Kidney (tissue), 22 donors: ENCODE measurements at places on chromosomes 2 and 18. TPM values are rescaled to one million over a fixed set of nuclear protein-coding genes. Genes with fewer than 3 reads are reported as not detected.

The PLEKHH2 gene
- total RNA-seq, result 25.0 TPM

DNA sequence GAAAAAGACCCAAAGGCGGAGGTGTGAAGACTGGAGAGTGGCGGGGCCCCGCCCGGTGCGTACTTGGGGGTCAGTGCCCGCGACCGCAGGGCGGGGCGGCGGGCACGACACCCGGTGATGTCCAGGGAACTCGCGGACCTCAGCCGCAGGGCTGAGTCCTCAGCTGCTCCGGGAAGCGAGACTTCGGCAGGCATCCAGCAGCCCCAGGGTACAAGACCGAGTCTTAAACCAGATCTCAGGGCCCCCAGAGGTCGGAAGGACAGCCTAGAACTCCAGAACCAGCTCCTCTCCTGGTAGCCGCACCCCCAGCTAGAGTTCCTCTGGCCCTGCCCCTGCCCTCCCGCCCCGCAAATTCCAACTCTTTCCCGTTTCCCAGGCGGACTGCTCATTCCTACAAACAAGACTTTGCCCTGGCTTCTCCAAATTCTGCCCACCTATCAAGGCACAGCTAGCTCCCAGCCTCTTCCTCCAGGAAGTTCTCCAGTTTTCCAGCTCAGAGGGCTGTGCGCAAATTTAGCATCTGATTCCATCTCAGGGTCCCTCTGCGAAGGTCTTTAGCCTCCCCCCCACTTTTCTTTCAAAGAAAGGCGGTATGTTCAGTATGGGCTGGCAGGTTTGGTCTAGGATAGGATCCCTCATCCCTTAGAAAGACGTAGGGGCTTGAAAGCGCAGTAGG is 26.0 kb upstream of the NOTO start:
- no peaks in the 10 kb centered on the region for H3K36me3 ChIP-seq
- peaks cover 7% of the 10 kb centered on the region for H3K4me1 ChIP-seq
- H3K4me3 ChIP-seq, result no peak overlapping the region
- peaks cover 21% of the 10 kb centered on the region for H3K27me3 ChIP-seq
- H3K27ac ChIP-seq, result peak overlapping the region; percentile 85
- peak; percentile 35 for DNase-seq

DNA sequence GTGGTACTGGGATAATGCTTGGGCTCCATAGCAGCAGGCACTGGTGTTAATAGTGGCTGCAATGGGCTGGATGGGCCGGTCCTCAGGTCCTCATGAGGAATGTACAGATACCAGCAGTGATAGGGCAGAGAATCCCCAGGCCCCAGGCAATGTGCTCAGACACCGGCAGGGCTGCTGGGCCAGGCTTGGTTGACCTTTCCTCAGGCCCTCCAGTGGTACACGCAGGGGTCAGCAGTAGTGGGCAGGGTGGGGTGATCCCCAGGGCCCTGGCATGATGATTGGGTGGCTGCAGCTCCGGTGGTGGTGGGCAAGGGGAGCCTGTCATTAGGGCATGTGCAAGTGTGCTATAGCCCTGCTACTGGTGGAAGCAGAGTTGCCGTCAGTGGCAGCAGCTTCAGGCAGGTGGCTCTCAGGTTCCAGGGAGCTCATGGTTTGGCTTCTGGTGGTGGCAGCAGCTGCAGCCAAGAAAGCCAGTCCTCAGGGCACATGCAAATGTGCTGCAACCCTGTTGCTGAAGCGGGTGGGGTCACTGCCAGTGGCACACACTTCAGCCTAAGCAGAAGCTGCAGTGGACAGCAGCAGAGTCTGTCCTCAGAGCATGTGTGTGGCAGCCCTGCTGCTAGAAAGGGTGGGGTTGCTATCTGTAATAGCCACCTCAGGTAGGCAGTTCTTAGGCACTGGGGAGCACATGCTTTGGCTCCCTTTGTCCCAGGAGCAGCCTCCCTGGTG is 56.8 kb downstream of the CCNT2 start:
- H3K27ac ChIP-seq, result no peak overlapping the region
- DNase-seq, result no peak
- no peaks in the 10 kb centered on the region for H3K36me3 ChIP-seq
- H3K4me3 ChIP-seq, result no peak overlapping the region
- no peaks in the 10 kb centered on the region for H3K27me3 ChIP-seq

DNA sequence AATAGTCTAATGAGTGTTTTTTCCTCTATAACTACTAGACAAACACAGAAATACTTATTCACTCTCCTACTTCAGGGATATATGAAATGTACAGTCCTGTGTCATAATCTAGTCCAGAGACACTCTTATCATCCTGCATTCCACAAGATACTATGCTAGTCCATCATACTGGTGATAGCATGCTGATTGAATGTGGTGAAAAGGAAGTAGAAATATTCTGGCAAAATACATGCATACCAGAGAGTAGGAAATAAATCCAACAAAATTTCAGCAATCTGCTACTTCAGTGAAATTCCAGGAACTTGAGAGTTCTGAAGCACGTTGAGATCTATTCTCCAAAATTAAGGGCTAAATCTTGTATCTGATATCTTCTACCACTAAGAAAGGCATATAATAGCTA is 353.9 kb downstream of the PID1 start:
- H3K4me3 ChIP-seq, result no peak overlapping the region
- no peaks in the 10 kb centered on the region for H3K4me1 ChIP-seq
- H3K27me3 ChIP-seq, result no peaks in the 10 kb centered on the region
- no peaks in the 10 kb centered on the region for H3K36me3 ChIP-seq

- no peak overlapping the region for H3K27ac ChIP-seq
- no peak overlapping the region for H3K4me3 ChIP-seq
- H3K27me3 ChIP-seq, result no peaks in the 10 kb centered on the region
- H3K36me3 ChIP-seq, result no peaks in the 10 kb centered on the region
- no peak for DNase-seq
Observed at GRCh38 chr2:13109516-13109915, 392.8 kb downstream of the TRIB2 start.

DNA sequence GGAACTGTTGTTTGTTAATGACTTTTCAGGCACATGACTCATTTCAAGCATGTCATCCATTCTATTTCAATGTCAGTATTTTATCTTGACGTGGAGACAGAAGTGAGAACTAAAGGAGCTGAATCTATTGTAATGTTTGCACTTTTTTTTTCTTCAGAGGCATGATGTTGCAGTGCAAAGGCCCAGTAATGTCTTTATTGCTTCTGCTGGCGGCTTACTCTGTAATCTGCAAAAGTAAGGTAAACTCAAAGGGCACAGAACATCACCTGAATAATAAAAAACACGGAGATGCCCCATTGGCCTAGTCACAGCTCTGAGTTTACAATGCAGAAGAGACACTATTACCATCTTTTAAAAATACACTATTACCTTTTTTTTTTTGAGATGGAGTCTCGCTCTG is 2.4 kb upstream of the CNNM3 start:
- peaks cover 17% of the 10 kb centered on the region for H3K4me1 ChIP-seq
- H3K27me3 ChIP-seq, result no peaks in the 10 kb centered on the region
- no peak overlapping the region for H3K27ac ChIP-seq
- H3K36me3 ChIP-seq, result peaks cover 3% of the 10 kb centered on the region

- H3K4me1 ChIP-seq, result peaks cover 3% of the 10 kb centered on the region
- H3K4me3 ChIP-seq, result peak overlapping the region; percentile 64
- H3K36me3 ChIP-seq, result no peaks in the 10 kb centered on the region
- H3K27me3 ChIP-seq, result no peaks in the 10 kb centered on the region
- DNase-seq, result peak; percentile 53
- peak overlapping the region; percentile 93 for H3K27ac ChIP-seq
Observed at GRCh38 chr18:11992096-11992790, 10.9 kb downstream of the IMPA2 start.

DNA sequence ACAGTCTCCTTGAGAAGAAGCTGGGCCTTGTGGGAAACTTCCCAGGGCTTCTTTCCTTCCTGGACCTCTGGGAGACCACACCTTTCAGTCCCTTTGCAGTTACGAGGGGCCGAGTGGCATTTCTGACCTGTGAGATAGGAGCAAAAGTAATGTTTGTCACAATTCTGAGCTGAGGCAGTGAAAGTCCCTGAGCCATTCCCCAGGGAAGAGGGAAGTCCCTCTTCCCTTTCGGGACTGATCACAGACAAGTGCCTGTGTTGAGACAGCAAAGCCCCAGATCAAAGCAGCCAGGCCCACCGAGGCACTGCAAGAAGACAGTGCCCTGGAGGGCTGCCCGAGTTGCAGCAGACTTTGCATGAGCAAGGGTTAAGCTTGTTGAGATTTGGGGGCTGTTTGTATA is 41.9 kb downstream of the RHOB start:
- H3K27me3 ChIP-seq, result no peaks in the 10 kb centered on the region
- no peak overlapping the region for H3K4me3 ChIP-seq
- no peak overlapping the region for H3K27ac ChIP-seq
- no peak for DNase-seq
- no peaks in the 10 kb centered on the region for H3K36me3 ChIP-seq

GRCh38 chr2:46393865-46394264 is 85.5 kb upstream of the TMEM247 start:
- no peaks in the 10 kb centered on the region for H3K36me3 ChIP-seq
- no peak for DNase-seq
- no peaks in the 10 kb centered on the region for H3K4me1 ChIP-seq

The BMP10 gene
- total RNA-seq, result not detected

DNA sequence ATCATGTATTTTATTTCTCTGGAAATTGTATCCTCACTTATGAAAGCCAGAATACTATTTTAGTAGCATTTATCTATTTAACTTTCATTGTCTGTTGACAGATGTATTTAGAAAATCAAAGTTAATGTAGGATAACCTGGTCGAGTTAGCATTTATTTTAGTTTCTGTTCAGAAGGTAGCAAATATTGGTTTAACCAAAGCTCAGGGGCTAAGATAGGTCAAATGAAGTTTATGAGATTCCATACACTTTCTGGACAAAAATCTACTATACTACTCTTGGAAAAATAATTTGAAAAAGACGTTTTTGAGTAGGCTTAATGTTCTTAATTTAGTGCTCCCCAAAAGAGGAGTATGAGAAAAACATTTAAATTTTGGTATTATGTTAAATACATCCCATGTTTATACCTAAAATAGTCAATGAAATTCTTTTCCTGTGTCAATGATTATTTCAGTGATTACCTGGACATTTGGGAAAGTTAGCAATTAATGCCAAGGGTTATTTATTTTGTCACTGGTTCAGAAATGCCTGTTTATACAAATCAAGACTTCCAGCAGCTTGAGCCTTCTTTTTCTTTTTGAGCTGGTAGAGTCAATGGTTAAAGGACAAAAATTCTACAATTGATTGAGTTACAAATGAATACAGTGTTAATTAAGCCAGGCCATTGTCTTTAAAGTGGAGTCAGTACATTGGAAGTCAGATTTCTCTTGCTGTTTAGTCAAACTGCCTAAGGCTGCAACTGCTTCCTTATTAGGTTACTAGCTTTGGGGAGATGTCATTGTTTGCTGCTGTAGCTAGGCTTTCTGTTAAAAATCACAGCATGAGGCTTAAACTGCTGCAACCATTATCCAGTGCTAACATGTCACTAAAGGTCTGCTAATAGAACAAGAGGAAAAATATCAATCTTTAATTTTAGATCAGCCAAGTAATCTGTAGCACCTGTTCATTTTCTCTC is 182.3 kb downstream of the CAMKMT start:
- no peak overlapping the region for H3K4me3 ChIP-seq
- H3K27me3 ChIP-seq, result no peaks in the 10 kb centered on the region
- DNase-seq, result no peak
- H3K27ac ChIP-seq, result no peak overlapping the region
- no peaks in the 10 kb centered on the region for H3K4me1 ChIP-seq

DNA sequence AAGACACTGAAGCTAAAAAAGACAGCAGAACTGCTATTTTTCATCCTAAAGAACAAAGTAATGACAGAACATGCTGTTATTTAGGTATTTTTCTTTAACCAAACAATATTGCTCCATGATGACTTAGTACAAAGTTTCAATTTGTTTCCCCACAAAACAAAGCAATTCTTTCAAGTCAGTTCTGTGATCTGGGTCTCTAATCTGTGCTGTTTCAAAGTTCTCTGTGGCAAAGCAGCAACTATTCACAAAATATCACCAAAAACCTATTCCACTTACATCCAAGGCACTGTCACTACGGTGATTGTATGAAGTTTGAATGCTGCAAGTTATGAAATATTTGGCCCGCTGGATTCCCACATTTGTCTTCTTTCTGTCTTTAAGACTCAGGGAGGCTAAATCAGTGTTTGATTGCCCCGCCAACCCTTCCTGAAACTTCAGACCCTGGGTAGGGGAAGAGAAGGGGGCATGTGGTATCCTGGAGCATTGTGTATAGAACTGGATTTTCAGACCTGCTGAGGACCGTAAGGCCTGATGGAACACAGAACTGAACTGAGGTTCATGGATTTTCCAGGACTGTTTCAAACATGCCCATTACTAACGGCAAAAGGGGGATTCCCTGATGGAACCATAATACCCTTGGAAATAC is 13.1 kb upstream of the MFF start:
- H3K4me1 ChIP-seq, result no peaks in the 10 kb centered on the region
- no peaks in the 10 kb centered on the region for H3K36me3 ChIP-seq
- no peaks in the 10 kb centered on the region for H3K27me3 ChIP-seq
- H3K27ac ChIP-seq, result no peak overlapping the region
- H3K4me3 ChIP-seq, result no peak overlapping the region

- no peaks in the 10 kb centered on the region for H3K36me3 ChIP-seq
- no peaks in the 10 kb centered on the region for H3K27me3 ChIP-seq
- H3K4me3 ChIP-seq, result no peak overlapping the region
- H3K4me1 ChIP-seq, result no peaks in the 10 kb centered on the region
- peak; percentile 26 for DNase-seq
- H3K27ac ChIP-seq, result no peak overlapping the region
Observed at GRCh38 chr2:135829378-135830135, 7.4 kb downstream of the LCT start.

The CIB4 gene
- not detected for total RNA-seq

GRCh38 chr2:44753552-44754285 is 187.8 kb upstream of the SIX3 start:
- H3K27ac ChIP-seq, result no peak overlapping the region
- DNase-seq, result no peak
- no peaks in the 10 kb centered on the region for H3K4me1 ChIP-seq
- H3K36me3 ChIP-seq, result no peaks in the 10 kb centered on the region
- H3K27me3 ChIP-seq, result no peaks in the 10 kb centered on the region

DNA sequence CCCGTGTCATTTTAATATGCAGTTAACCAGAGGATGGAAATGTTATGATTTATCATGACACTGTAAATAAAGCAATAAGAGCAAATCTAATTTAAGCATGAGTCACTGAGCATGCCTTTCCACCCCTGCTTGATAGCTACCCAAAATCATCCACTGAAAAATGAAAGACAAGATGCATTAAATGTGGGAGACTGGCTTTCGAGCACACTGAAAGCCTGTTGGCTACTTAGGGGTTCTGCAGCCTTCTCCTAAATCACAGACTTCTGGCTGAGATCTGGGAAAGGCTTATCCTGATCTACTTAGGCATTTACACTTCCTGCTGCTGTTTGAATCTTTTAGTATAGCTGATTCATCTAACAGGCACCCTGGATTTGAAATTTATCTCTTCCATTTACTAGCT is 778.3 kb upstream of the CDH7 start:
- no peak overlapping the region for H3K27ac ChIP-seq
- DNase-seq, result no peak
- no peak overlapping the region for H3K4me3 ChIP-seq
- no peaks in the 10 kb centered on the region for H3K4me1 ChIP-seq

DNA sequence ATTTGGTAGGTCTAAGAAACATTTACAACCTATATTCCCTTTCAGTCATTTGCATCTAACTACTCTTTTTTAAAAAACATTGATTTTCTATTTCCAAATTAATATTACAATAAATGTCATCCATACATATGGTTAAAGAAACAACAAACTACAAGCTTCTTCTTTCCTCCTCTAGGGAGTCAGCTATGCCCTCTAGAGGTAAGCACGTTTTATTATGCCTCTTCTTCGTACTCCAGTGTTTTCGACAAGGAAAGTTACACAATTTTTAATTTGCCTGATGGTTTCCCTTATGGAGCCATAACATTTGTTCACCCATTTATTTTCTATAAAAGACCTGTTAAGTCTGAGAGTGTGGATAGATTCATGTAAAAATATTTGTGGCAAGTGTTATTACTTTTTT is 183.4 kb upstream of the CDH7 start:
- H3K27ac ChIP-seq, result no peak overlapping the region
- H3K4me1 ChIP-seq, result no peaks in the 10 kb centered on the region
- H3K36me3 ChIP-seq, result no peaks in the 10 kb centered on the region
- no peak for DNase-seq
- no peak overlapping the region for H3K4me3 ChIP-seq
